T-cell (primary cell): ENCODE measurements at places on chromosomes 16 and 17.

DNA sequence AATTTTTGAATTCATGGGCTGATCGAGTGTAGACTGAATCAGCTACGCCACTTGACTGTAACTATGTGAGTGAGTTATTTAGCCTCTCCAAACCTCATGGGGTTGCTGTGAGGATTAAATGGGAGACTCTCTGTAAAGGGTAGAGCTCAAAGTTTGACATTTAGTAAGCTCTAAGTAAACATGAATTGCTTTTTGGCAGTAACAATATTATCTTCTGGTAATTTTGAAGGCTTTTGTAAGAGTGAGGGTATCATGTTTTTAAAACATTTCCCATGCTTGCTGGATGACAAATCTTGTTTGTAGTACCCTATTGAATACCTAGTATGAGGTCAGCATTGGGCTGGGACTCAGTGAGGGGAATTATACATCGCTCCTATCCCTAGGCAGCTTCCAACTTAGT, 35.3 kb downstream of the MRTFB start:
- no peak for DNase-seq

GRCh38 chr16:11175787-11176341, 80.1 kb downstream of the SOCS1 start:
- no peak for DNase-seq

DNA sequence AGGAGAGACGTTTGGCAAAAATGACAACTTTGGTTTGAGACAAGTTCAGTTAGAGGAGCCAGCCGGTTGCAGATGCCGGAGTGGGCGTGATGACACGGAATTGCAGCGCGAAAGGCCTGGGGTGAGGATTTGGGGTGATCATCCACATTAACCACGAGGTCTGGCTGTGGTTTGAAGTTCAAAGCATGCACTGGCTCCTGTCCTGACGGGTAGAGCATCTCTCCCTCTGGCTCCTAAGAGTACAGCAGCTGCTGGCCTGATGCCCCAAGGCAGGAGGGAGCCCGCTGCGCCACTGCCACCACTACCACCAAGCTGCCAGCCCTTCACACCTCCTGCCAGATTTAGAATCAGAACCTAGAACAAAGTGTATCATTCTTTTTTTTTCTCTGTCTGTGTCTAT, 3.7 kb downstream of the RHBDL3 start:
- no peak for DNase-seq

DNA sequence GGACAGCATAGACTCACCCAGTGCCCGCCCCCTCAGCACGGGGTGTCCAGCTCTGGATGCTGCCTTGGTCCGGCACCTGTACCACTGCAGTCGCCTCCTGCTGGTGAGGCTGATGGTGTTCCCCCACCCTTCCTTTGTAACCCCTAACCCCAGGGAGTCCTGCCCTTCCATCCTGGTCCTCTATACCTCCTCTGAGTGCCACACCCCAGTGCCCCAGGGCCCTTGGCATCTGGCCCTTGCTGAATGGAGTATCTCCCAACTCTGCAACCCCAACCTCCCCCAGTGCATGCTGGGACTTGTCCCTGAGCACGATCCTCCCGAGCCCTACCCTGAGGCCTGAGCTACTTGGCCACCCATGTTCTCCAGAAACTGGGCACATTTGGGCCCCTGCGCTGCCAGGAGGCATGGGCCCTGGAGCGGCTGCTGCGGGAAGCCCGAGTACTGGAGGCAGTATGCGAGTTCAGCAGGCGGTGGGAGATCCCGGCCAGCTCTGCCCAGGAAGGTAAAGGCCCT, 15.8 kb downstream of the RIPOR1 start:
- DNase-seq = no peak

DNA sequence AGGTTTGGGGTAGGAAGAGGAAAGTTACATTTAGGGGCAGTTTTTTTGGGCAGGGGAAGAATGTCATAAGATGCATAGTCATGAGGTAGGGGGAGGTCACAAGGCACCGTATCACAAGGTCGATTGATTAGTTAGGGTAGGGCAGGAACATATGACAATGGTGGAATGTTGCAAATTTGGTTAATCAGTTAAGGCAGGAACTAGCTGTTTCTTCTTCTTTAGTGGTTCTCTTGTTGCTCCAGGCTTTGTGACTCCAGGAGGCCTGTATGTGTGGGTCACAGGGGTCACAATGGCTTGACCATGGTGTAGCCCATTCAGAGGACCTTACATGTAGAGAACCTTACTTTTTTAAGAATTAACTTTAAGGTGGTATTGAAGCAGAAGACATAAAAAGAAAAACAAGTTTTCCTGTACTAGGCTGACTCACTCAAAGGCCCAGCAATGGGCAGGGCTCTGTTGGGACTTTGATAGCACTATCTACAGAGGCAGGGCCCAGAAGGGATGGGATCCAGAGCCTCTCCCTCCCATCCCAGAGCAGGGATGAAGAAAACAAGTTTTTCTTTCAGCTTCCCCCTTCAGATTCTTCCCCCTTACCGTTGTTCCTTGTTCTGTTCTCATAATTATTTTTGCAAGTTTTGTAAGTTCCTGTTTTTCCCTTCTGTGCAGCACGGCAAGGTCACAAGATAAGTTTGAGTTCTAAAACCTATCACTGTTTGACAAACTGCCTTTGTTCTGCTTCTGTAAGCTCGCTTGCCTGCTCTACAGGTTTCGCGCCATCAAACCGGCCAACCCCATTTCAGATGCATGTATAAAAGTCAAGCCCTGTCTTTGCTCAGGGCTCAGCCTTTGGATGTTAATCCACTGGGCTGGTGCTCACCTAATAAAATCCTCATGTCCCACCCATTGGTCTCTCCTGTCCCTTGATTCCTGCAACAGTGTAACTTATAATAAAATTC, 45.8 kb upstream of the ATF7IP2 start:
- no peak for DNase-seq

GRCh38 chr17:63993368-63993985, 4.7 kb upstream of the PRR29 start:
- DNase-seq = no peak

DNA sequence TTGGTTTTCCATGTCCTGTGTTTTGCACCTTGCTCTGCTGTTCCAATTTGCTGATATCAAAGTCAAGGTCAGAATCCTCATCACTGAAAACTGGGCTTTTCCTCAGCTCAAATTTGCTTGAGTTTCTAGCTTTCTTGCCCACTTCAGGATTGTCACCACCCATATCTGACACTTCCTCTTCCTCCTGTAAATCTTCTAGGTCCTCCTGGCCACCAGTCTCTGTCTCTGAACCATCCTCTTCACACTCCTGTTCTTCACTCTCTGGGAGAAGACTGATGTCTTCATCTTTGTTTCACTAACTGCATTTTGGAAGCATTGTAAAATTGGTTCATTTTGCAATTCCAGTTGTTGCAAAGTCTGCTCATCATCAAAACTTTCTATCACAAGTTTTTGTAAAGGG, 63.4 kb upstream of the RBL2 start:
- DNase-seq = no peak

DNA sequence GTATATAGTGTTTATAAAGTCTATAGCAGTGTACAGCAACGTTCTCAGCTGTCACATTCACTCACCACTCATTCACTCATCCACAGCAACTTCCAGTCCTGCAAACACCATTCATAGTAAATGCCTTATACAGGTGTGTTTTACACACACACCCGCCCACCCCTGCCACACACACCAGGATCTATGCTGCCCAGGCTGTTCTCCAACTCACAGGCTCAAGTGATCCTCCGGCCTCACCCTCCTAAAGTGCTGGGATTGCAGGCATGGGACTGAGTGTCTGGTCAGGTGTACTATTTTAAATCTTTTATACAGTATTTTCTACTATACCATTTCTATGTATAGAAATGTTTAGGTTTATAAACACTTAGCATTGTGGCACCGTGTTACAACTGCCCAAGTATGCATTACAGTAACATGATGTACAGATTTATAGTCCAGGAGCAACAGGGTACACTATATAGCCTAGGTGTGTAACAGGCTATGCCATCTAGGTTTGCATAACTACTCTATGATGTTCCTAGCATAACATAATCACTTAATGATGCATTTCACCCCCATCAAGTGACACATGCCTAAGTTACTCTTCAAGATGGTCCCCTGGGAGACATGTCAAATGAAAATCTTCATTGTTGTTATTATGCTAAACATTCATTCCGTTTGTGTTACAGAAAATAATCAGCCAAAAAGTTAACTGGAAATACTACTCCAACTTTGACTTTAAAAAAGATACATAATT, 42.5 kb downstream of the CREBBP start:
- no peak for DNase-seq

- peak; percentile 64 for DNase-seq
Measured at GRCh38 chr17:38877130-38877851, 7.4 kb downstream of the LASP1 start.

DNA sequence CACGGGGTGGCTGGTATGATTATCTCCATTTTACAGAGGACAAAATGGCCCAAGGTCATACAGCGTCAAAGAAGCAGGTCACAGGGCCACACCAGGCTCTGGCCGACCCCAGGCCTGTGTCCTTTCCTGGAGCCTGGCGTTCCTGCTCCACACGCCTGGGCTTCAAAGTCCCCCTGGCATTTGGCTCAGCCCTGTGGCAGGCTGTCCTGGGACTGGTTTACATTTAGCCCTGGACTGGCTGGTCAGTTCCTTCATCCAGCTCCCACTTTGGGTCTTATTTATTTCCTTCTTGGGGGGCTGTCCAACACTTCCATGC, 15.3 kb downstream of the TBX2 start:
- DNase-seq = no peak

DNA sequence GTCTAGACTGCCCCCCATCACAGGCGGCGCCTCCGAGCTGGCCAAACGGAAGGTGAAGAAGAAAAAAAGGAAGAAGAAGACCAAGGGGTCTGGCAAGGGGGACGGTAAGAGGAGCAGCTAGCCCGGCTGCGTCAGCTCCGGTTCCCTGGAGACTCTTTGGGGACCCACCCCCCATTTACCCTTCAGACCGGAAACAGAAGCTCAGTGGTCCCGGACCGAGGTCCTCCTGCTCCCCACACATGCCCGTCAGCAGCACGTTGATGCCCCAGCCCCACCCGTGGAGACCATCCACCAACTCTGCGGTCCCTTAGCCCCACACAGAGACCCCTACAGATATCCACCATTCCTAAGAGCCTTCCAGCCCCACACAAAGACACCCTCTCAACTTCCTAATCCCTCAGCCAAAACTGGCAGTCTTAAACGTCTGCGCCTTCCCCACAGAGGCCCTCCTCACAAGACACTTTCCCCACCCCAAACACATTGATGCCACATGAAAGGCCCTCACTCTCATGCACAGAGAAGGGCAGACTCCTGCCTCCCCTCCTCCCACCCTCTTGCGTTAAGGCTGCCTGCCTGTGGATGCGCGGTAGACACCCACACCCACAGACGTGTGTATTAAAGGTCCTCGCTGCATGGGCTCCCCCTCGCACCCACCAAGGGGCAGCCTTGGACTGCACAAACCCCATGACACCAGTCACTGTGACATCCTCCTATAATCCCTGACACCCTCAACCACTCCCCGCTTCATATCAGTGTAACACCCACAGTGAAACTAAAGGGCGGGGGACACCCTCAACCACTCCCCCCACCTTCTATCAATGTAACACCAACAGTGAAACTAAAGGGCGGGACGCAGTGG, 58.2 kb upstream of the RPH3AL start:
- peak; percentile 85 for DNase-seq

- no peak for DNase-seq
Measured at GRCh38 chr17:55172612-55173011, 92.1 kb upstream of the HLF start.

- no peak for DNase-seq
Measured at GRCh38 chr17:48901241-48901640, 7.0 kb upstream of the UBE2Z start.

DNA sequence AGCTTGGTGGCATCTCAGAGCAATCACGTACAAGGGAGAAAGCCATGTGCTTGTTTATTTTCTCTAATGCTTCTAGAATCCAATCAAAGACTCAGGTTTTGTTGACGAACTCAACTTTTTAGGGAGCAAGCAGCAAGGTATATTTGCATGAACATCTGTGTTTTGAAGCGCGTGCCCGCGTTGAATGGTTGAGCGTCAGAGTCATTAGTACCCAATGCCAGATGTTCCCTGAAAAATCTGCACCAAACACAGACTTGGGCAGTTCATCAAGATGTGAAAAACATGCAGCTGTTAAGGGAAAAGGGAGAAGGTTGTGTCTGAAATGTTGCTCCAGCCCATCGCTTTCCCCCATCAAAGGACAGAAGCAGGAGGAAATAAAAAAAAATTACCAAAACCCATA, 170.4 kb downstream of the SNX29 start:
- no peak for DNase-seq

GRCh38 chr16:5064915-5065314, 841 bp downstream of the C16orf89 start:
- no peak for DNase-seq

DNA sequence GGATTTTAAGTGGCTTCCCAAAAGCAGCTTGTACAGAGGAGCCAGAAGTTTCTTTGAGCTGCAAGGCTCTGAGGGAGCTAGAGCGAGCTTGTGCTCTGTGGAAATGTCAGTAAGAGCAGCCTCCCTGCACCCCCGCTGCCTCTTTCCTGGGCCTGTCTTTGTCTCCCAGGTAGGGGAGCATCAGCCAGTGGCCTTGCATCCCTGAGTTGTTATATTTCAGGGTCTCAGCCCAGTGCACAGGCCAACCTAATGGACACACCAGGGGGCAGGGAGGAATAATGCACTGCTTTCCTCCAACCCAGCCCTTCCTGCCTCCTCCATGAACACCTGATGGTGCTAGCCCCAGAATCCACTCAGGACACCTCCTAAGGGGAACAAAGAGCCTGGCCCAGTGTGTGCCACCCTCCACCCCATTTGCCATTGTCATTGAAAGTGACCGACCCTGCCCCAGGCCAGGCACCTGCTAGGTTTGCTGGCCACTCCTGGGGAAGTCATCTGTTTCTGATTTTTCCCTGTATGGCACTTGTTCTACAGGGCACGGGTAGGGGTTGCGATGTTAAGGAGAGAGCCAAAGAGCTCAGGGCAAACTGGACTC, 6.3 kb downstream of the TPPP3 start:
- no peak for DNase-seq

- DNase-seq = no peak
Measured at GRCh38 chr17:7137171-7137943, 22.7 kb upstream of the ASGR2 start.

- peak; percentile 93 for DNase-seq
Measured at GRCh38 chr17:35242805-35243560, at the start of gene SLFN5. Gene SLFN5 (plus strand): TSS chr17:35243072. CDS start chr17:35258691, 15,619 bp downstream.

DNA sequence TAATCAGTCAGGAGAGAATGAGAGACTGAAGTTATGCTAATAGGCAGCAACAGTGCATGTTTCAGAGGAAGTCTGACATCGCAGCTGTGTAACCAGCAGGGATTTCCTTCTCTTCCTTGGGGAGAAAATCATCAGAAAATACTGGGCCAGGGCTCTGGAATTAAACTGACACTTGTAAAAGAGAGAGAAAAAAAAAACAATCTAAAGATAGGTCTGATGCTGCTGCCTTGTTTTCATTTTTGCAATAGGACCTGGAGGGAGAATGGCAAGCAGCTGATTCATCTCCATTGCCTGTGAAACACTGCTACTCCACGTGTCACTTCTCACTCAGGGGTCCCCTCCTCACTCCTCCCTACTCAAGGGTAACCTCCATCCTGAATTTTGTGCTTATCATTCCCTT, 17.7 kb upstream of the CORO6 start:
- DNase-seq = no peak

DNA sequence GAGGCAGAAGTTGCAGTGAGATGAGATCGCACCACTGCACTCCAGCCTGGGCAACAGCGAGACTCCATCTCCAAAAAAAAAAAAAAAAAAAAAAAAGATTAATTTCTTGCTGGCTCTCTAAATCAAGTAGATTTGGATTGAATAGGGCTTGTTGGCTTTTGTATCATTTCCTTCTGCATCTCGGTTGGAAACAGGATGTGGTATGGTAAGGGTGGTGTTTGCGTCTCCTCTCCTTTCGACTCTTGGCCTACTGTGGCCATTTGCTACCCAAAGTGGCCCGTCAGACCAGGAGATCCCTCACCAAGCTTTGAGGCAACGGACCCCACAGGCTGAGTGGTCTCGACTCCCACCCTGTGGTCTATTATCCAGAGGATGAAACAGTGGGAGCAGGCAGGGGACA, 168.0 kb upstream of the IRX3 start:
- no peak for DNase-seq
